ENCODE measurements at places on chromosomes 11 and 22.

GRCh38 chr11:1055990-1056771 lies 18.5 kb upstream of the MUC2 start:
- DNase-seq: no peak

- no peak for DNase-seq
Observed at GRCh38 chr11:61294717-61295595, at the start of gene VWCE. TSS of gene VWCE (minus strand) at chr11:61295316. CDS start at chr11:61295037, 279 bp downstream.

GRCh38 chr11:74714904-74715303 lies 16.3 kb downstream of the CHRDL2 start:
- no peak for DNase-seq

DNA sequence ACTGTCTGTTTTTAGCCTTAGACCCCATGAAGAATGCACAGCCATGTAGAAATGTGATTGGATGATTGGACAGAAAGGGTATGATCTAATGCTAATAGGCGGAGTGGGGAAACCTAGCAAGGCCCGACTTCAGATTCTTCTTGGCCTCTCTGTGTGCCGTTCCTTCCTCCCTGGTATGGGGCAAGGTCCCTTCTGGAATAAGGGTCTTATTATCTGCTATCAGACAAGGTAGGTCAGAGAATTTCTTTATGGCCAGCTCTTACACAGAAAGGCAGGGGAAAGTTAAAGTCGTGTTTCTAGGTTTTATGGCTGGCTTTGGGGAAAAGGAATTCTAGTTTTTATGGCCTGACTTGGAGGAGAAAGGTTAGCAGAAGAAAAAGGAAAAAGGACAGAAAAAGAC lies 30.6 kb downstream of the DBX1 start:
- DNase-seq: no peak

- no peak for DNase-seq
Observed at GRCh38 chr11:117807482-117808327, 10.7 kb upstream of the DSCAML1 start.

DNA sequence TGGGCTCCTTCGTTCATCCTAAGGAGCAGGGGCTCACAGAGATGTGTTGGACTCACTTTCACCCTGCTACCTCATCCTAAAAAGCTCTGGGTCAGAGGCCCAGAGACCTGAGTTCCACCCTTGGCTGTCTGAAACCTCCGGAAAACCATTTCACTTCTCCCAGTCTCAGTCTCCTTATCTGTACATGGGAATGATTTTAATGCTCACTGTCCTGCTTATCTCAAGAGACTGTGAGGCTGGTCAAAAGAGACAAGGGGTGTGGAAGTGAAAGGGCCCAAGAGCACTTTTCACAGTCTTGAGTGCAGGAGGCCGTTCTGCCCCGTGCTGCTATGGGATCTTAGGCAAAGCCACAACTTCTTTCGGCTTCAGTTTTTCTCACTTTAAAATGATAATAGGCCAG lies 13.2 kb upstream of the NPAS4 start:
- no peak for DNase-seq

DNA sequence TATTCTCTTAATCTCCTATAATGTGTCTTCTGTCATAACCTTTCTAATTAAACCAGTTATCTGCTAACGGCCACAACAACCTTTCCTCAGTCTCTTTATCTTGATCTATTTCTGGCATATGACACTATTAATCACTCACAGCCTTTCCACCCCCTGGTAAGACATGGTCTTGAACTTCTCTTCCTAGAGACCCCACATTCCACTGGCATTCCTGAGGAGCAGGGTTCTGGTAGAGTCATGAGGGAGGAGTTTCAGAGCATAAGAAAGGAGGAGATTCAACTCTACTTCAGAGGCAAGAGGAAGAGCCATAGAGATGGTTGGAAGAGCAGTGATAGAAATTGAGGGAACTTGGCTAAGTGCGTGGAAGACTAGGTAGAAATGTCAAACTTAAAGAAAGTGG lies 325.6 kb downstream of the BLID start:
- no peak for DNase-seq

DNA sequence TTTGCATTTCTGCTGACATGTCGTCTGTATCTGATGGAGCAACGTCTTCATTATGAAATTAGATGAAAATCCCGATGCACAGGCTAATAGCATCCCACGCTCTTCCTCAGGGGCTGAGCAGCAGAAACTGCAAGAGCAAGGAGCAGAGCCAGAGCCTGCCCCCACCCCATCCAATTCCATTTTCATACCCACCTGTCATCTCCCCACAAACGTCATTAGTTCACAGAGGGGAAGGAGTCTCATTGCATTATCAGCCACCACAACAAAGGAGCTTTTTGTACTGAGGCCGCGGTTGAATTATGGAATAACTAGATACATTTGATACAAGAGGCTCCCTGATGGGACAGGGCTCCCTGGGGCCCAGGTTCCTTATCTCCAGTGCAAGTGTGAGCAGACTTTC lies 515.0 kb downstream of the NTM start:
- DNase-seq: no peak

GRCh38 chr11:17764446-17765218 lies 30.1 kb downstream of the KCNC1 start:
- DNase-seq: no peak

- DNase-seq: no peak
Observed at GRCh38 chr11:134215836-134216235, 7.9 kb downstream of the NCAPD3 start.

DNA sequence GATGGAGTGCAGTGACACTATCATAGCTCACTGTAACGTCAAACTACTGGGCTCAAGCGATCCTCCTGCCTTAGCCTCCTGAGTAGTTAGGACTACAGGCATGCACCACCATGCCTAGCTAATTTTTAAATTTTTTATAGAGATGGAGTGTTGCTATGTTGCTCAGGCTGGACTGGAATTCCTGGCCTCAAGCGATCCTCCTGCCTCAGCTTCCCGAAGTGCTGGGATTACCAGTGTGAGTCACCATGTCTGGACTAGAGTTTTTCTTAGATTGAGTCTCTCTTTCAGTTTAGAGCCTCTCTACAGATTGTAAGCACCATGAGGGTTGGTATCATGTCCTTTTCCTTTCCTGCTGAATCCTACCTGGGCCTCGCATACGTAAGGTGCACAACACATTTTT lies 57.3 kb upstream of the ALKBH3 start:
- no peak for DNase-seq

GRCh38 chr11:91296629-91297028 lies 928.0 kb upstream of the FAT3 start:
- no peak for DNase-seq

DNA sequence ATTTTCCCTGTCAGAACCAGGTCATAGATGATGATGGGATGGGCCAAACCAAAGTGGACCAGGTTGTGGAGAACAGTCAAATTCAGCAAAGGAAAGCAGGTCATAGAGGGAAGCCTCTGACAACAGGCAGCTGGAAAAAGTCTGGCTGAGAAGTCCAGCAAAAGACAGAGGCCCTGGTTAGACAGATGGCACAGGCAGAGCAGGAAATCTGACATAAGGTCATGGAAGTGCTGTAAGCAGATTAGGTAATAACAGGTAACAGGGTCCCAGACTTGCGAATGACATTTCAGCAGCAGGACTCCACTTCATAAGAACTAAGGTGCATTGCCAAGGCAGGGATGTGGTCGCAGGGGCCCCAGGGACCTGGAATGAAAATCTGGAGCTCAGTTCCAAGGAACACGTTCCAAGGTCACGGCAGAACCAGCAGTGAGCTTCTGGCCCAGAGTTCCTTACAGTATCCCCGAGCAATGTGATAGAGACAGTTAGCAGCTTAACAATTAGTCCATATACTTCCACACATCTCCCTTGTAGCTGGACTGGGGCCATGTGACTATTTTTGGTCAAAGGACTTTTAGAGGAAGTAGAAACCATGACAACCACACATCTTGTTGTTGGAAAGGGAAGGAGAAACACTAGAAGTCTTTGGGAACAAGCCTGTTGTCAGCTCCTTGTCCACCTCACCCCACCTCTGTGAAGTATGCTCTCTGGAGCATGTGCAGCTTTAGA lies 75.4 kb downstream of the ME3 start:
- DNase-seq: no peak

DNA sequence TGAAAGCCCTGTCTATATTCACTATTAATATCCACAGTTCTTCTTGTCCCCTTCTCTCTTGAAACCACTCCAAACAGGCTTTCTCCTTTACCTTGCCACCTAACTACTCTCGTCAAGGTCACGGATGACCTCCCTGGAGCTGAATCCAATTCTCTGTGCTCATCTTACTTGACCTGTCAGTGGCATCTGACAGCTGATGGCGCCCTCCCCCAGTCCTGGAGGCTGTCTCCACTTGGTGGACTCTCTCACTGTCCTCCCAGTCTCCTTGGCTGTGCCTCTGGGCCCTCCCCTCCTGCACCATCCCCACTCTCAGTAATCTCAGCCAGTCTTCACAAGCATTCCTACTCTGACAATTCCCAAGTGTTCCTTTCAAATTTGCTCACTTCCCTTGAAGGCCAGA lies 8.7 kb downstream of the TNKS1BP1 start:
- no peak for DNase-seq

DNA sequence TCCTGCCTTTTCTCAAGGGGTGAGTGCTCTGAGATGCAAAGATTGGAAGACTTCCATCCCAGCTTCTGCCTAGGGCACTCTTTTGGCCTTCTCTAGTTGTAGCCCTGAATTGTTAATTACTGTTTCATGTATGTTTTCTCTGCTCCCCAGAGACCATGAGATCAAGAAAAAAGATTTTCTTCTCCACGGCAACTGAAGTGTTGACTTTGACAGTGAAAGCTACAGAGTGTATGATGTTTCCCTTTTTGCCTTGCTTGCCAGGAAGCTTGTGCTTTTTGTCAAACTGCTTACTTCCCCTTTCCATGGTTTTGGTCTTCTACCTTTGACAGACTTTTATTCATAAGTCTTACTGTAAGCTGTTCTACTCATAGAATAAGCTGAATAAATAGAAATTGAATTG lies 23.3 kb upstream of the EIF3D start:
- no peak for DNase-seq

DNA sequence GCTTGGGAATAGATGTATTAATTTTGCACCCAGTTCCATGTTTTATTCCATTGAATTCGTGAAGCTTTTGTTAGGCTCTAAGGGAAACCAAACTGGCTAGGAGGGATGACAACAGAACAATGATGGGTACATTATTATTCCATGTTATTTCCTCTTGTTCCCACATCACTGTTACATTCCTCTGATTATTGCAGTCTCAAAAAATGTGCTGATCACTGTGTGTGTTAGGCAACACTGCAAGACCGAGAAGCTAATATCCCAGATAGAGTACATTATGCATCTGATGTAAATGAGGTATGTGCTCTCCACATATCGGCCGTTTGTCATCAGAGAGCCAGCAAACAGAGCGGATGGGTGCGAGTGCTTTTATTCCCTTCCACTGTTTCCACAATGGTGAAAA lies 327.9 kb downstream of the SOX6 start:
- DNase-seq: no peak

DNA sequence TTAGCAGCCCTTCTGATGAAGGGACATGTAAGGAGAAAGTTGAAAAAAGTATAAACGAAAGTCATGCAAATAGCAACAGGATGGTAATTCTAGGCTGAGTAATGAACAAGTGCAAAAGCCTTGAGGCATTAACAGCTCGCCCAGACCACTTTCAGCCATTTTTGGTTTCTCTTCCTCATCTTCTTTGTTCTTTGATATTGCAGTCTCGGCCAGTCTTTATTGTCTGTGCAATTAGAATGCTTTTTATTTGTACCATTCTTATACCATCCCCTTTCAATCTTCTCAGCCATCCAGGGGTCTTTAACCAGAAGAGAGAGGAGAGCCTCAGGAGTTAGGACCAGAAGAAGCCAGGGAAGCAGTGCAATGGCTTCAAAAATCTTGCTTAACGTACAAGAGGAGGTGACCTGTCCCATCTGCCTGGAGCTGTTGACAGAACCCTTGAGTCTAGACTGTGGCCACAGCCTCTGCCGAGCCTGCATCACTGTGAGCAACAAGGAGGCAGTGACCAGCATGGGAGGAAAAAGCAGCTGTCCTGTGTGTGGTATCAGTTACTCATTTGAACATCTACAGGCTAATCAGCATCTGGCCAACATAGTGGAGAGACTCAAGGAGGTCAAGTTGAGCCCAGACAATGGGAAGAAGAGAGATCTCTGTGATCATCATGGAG lies 7.3 kb downstream of the TRIM34 start:
- DNase-seq: no peak

- DNase-seq: no peak
Observed at GRCh38 chr22:44632541-44633396, 69.2 kb upstream of the PRR5 start.

GRCh38 chr22:42604403-42604802 lies 10.3 kb downstream of the POLDIP3 start:
- no peak for DNase-seq

DNA sequence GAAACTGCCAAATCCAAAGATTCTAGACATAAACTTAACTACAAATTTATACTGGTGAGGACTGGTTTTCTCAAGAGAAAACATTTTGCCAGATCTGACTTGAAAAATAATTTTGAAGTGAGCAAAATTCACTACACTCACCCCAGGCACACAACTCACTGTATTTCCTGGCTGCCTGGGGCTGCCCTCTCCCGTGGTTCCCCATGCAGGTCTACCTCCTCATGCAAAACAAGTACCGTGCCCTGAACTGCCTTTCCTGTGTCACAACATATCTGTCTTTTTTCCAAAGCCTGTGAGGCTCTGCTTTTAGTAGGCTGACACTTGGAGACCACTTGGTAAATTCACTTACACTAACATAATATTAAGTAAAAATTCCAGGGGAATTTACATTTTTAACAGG lies 76.4 kb downstream of the LIF start:
- no peak for DNase-seq

- no peak for DNase-seq
Observed at GRCh38 chr11:130979386-130979972, 63.2 kb upstream of the SNX19 start.

DNA sequence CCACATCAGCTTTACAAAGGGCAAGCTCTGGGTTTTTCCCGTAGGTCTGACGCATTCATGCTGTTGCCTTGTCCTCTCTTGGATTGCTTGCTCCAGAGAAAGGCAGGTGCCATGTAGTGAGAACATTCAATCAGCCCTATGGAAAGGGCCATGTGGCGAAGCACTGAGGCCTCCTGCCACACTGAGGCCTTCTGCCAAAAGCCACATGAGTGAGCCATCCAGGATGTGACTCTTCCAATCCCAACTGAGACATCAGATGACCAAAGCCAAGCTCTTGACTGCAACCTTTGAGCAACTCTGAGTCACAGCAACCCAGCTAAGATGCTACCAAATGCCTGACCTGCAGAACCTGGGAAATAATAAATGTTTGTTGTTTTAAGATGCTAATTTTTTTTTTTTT lies 9.0 kb upstream of the PANX3 start:
- no peak for DNase-seq

GRCh38 chr22:35319244-35319985 lies 19.7 kb downstream of the TOM1 start:
- no peak for DNase-seq

DNA sequence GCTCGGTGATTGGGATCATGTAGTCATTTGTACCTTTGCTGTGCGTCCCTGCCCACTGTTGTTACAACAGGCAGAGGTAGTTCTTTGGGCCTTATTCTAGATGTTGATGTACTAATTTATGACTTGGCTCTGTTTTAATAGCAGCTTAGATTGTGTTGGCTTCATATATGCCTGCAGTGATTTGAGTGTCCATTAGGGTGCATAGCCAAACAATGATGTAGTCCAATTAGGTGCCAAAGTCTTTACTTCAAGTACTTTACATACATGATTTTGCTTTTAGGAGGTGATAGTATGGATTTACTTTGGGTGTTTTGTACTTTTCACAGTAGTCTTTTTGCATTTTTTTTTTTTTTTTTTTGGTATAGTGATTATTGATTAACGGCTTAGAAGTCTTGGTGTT lies 46.4 kb downstream of the PPP6R3 start:
- no peak for DNase-seq

- no peak for DNase-seq
Observed at GRCh38 chr22:21881841-21882753, 14.7 kb upstream of the MAPK1 start.

Measured in cortex of kidney (tissue), 1 donor.